Activated CD8-positive, alpha-beta memory T cell treated with anti-CD3 and anti-CD28 coated beads for 1 hour (primary cell): ENCODE measurements at places on chromosomes 6 and 20.

GRCh38 chr6:13048113-13048512 lies 280.2 kb downstream of the TBC1D7 start:
- no peak for DNase-seq

DNA sequence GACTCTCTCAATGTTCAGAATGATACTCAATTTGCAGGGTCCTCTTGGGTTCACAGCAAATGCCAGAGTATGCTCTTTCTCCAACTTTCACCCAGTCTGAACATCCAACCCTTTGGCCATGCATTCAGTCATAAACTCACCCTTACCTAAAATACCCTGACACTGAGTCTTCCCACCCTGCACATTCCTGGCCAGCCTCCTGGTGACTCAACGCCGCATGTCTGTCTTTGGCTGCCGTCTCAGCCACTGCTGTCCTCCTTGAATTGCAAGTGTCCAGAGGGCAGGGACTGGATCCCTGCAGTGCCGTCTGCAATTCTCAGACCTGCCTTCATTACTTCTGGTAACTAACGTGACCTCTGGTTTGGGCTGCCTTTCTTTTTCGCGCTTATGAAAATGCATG lies 593.4 kb downstream of the QKI start:
- no peak for DNase-seq

DNA sequence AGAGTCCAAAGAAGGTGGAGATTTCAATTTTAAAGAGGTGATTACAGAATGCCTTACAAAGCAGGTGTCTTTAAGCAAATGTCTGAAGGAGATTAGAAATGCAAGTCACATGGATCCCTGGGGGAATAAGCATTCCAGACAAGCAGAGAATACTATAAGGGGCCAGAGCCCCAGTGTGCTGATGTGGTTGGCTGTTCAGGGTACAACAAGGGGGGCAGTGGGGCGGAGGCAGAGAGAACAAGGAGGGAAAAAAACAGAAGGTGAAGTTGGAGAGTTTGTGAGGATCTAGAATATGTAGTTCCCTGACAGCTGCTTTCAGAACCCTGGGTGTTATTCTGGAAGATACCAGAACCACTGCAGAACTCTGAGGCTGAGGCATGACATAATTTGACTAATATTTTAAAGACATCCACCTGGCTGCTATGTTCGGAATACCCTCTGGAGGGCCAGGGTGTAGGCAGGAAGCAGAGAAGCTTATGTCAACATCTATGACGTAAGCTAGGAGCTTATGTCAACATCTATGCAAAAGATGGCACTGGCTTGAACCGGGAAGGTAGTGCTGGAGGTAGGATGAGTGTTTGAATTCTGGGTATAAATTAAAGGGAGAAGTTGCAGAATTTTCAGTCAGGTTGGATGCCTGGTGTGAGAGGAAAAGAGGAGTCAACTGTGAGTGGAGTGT lies 276.3 kb upstream of the AGPAT4 start:
- no peak for DNase-seq

- no peak for DNase-seq
Observed at GRCh38 chr6:49805246-49805645, 18.2 kb upstream of the PGK2 start.

DNA sequence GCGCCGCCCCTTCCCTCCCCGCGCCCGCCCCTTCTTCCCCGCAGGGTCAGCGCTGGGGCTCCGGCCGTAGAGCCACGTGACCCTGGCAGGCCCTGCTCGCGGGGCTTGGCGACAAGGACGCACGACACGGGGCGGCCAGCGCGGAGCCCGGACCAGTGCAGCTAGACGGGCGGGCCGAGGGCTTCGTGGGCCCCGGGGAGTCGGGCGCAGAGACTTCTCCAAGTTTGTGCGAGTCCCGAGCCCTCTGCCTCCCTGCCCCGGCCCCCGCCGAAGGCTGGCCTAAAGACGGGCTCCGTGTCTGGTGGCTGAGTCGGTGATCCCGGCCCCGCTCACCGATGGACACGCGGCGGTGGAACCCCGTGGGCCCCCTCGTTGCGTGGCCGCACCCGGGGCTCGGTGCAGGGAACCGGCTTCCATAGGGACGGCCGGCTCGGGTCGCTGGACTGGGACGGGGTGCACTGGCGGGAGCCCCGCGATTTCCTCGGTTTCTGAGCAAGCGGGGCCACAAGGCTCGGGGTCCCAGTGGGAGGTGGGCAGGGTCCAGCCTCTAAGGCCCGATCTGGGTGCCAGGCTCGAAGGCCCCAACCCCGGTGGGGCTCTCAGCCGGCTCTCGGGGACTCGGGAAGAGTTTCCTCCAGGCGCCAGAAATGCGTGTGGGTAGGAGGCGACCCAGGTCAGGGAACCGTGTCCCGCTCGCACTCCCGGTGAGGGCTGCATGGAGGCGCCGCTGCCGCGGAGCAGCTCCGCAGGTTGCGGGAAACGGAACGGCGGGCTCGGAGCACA lies 452 bp upstream of the GATA5 start:
- no peak for DNase-seq

DNA sequence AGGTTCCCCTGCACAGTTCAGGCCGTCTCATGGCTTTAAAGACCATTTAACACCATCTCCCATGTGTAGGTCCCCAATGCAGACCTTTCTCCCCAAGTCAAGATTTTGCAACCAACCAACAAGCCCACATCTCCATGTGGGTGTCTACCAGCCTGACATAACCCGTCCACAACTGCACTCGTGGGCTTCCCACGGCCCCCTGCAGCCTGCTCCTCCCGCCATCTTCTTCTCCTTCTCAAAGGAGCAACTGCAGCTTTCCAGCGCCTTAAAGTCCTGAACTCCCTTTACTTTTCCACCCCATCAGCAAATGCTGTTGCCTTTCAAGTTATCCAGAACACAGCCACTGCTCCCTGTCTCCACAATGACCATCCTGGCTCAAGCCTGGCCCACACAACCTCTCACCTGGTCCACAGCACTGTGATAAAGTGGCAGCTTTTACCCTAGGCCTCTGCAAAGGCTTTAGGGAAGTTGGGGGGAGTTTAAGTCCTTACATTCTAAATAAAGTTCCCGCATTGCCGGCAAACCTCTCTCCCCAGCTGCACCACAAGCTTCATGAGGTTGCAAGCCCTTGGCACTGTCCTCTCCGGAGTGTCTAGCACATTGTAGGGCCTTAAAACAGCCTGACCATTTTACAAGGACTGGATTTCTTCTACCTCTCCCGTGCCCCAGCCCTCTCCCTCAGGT lies 140.5 kb downstream of the PREX1 start:
- DNase-seq, result no peak

GRCh38 chr6:117118490-117118889 lies 146.9 kb upstream of the VGLL2 start:
- no peak for DNase-seq

DNA sequence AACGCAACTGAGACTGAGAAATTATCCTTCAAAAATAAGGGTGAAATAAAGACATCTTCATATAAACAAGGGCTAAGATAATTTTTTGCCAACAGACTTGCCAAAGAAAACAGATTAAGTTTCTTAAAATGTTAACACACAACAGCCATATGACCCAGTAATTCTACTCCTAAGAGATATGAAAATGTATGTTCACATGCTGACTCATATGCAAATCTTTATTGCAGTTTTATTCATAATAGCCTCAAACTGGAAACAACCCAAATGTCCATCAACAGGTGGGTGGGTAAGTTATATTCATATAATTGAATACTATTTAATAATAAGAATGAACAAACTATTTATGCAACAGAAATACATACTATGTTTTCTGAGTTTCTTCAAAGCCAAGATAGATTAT lies 140.1 kb downstream of the REV3L start:
- DNase-seq, result no peak
